ENCODE measurements at places on chromosomes 7 and 10.

GRCh38 chr10:113494761-113495160 lies 58.1 kb upstream of the HABP2 start:
- DNase-seq, result no peak

DNA sequence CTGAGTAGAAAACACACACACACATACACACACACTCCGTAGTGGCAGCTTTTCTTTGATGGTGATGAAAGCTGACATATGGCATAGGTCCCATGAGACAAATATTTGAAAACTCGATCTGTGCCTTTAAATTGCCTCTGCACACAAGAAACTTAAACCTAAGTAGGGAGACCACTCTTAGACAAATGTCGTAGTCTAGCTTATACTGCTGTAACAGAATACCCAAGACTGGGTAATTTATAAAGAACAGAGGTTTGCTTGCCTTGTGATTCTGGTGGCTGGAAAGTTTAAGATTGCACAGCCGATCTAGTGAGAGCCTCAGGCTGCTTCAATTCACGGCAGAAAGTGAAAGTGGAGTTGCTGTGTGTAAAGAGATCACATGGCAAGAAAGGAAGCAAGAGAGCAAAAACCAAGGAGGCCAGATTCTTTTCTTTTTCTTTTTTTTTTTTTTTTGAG lies 489.4 kb upstream of the SORCS1 start:
- DNase-seq, result no peak

DNA sequence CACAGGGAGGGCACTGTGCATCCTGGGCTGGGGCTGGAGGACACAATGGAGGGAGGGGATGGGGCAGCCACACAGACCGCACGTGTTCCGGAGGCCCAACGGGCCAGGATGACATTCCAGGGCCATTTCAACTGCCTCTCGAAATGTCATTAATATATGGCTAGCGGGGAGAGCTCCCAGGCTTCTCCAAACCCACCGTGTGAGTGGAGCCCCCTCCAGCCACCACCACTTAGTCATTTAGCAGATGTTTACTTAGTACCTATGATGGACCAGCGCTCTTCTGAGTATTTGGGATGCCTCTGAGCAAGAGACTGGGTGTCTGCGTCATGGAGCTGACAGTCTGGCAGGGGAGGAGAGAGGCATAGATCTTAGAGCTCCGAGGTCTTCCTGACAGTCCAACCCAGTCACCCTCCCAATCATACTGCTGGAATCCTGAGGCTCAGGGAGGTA lies 107.3 kb downstream of the ZMIZ1 start:
- no peak for DNase-seq

- DNase-seq, result no peak
These were observed 8.6 kb downstream of the TSPAN13 start for GRCh38 chr7:16762177-16762576.

- no peak for DNase-seq
These were observed 325.4 kb downstream of the GLRX3 start for GRCh38 chr10:130461631-130462030.

GRCh38 chr10:61735882-61736281 lies 73.2 kb downstream of the CABCOCO1 start:
- no peak for DNase-seq

- no peak for DNase-seq
These were observed 2.4 kb downstream of the ADCK2 start for GRCh38 chr7:140674899-140675701.

DNA sequence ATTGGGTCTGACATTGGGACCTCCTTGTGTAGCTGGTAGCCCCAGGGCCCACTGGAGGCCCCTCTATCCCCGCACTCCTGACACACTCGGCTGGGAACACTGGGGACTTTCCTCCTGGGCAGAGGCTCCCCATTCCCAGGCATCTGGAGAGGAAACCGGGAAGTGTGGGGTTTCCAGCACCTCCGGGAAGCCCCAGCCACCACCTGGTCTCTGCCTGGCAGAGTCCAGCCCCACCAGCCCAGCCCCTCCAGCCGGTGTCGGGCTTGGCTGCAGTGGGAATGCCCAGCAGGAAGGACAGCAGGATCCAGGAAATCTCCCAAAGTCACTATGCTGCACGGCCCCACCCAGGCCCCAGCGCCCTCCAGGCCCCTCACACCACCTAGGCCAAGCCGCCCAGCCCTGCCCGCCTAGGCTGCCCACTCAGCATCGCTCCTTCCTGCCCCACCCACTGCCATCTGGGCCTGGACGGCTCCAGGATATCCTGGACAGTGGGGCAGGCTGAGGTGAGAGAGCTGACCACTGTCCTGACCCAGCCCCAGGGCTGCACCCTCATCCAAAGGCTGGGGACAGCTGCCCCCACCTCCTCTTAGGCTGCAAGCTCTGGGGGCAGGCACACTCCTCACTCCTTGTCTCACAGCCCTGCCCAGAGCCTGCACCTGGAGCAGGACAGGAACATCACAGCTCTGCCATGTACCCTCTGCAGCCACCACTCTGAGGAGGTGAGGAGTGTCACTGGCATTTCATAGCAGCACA lies 11.8 kb downstream of the RASGEF1A start:
- DNase-seq, result no peak

GRCh38 chr7:117395743-117396142 lies 31.6 kb downstream of the ASZ1 start:
- no peak for DNase-seq

- DNase-seq, result no peak
These were observed 23.5 kb downstream of the ADK start for GRCh38 chr10:74174521-74174920.

DNA sequence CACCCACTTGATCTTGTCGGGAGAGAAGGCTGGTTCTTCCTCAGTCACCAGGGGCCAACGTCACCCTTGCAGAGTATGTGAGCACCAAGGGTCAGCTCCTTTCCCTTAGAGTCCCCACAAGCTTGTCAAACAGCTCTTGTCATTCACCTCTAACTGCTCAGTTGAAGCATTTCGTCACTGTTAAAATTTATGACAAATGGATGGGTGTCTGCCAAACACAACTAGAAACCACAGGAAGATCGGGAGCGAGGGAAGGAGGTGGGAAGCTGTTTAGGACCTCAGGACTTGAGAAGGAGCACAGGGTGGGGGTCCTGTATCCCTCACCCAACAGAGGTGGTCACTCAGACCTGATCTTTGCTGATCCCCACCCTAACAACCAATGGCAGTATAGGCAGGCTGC lies 373.3 kb upstream of the IGFBP3 start:
- DNase-seq, result no peak

DNA sequence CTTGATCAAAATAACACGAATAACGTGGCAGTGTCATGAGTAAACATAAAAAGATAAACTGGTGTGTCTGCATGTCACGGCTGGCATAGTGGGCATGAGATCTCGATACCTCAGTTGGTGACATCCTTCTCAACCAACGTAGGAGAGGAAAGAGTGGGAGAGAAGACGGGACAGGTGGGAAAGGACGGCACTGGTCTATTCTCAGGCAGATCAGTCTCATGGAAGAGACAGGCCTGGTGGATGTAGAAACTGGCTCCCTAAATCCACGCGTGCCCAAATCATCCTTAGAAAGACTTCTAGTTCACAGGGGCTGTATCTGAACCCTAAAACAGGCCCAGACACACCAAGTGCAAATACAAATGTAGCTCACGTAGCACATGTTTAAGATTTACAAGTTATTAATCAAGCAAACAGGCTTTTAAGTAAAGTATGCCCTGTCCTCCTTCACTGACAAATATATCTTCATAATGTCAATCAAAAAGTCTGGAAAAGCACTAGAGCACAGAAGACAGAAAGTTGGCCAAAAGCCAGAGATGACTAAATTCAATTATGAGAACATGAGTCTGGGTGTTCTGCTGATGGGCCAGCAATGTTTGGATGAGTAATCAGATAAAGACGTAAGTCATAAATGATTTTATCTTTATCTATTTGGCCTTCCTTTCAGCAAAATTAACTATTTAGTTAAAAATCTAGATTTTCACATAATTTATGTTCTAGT lies 56.3 kb downstream of the SFMBT2 start:
- no peak for DNase-seq

DNA sequence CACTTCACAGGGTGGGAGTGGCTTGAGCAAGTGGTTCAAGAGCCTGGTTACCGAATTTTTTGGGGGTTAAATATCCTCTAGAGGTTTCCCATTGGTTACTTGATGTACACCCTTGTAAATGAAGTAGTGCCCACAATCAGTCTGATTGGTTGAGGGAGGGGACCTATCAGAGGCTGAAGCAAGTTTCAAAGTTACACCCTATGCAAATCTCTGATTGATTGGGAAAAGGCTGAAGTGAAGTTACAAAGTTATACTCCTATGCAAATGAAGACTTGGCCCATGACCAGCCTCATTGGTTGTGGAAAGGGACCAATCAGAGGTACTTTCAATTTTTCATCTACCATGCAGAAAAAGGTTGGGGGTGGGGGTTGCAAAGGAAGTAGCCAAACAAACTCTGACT lies 34.7 kb downstream of the UBE2D4 start:
- no peak for DNase-seq

GRCh38 chr7:139960157-139960556 lies 102.6 kb downstream of the PARP12 start:
- no peak for DNase-seq

GRCh38 chr7:114819616-114820362 lies 102.1 kb upstream of the MDFIC start:
- DNase-seq, result no peak

- DNase-seq, result no peak
These were observed 296.7 kb upstream of the GNAI1 start for GRCh38 chr7:79837915-79838314.

DNA sequence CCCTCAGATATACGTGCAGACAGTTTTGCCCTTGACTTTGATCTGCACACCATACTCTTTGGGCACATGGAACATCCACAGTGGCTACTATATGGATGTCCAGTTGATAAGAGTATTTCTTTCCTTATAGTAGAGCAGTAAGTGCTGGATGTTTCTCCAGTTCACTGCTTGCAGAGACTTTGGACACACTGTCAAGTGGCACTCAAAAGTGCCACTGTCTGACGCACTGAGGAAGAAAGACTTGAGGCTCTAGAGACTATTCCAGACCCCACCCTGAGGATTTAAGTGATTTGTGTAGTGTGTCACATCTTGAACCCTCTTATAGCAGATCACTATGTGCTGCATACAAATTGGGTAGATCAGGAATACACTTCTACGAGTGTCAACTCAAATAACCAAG lies 179.1 kb downstream of the GNAI1 start:
- DNase-seq, result no peak

DNA sequence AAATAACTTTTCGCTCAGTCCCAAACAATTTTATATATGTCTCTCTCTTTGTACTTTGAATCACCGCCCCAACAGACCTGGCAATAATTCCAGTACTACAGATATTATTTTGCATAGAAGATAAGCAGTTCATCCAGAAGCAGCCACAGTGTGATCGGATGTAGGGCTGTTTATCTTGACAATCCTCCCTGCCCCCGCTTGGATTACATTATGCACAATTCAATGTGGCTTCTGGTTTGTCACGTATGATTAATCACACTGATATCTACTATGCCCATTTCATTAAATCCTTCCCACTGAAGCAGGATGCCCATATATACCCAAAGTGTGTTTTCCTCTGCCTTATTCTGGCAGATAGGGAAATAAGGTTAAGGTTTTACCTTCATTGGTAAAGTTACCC lies 115.2 kb downstream of the PDE1C start:
- no peak for DNase-seq

DNA sequence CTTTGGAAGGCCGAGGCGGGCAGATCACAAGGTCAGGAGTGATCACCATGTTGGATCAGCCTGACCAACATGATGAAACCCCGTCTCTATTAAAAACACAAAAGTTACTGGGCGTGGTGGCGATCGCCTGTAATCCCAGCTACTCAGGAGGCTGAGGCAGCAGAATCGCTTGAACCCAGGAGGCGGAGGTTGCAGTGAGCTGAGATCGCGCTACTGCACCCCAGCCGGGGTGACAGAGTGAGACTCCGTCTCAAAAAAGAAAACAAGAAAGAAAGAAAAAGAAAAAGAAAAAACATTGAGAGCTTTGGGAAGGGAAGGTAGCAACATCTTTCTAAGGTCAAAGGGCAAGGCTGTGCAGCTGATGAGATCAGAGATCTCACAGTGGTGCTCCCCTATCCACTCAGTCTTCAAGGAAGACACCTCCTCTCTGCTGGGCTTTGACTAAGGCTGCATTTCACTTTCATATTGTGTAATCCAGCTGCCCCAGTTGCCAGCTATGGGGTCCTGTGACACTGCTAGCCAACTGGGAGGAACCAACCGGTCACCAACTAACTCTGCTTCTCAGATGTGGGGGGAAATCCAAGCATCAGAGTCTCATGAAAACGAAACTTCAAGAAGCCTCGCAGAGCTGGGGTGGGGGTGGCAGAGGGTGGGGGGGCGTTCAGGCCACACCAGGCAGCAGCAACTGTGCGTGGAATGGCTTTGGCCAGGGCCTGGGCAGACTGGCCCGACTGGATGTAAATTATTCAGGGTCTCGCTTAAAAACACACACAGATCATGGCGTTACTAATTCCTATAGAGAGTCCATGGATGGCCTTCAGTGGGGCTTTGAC lies 1.5 kb downstream of the IL15RA start:
- no peak for DNase-seq

DNA sequence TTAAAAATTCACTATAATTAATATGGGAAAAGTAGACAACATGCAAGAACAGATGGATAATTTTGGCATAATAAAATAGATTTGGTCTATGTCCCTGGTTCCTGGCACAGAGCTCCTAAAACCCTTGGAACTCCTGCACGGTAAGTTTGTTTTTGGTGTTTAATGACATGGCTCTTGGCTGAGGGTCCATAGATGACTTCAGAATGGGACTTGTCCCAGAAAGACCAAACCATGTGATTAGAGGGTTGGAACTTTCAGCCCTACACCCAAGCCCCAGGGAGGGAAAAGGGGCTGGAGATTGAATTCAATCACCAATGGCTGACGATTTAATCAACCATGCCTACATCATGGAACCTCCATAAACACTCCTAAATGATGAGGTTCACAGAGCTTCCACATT lies 12.6 kb upstream of the GSDME start:
- no peak for DNase-seq

GRCh38 chr7:157570531-157571200 lies 233.9 kb downstream of the DNAJB6 start:
- no peak for DNase-seq

DNA sequence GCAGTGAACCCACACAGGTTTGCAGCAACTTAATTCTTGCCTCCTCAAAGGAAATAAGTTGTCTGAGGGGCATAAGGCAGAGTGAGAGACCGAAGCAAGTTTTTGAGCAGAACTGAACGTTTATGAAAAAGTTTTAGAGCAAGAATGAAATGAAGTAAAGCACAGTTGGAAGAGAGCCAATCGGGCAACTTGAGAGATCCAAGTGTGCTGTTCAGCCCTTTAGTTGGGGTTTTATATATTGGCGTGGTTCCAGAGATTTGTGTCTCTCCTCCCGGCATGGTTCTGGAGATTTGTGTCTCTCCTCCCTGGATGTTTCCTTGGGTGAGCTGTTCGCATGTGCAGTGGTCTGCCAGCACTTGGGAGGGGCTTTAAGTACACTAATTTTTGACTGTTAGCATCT lies 141.4 kb upstream of the DGKB start:
- no peak for DNase-seq

- DNase-seq, result no peak
These were observed 45.0 kb downstream of the TMEM106B start for GRCh38 chr7:12256090-12256489.

DNA sequence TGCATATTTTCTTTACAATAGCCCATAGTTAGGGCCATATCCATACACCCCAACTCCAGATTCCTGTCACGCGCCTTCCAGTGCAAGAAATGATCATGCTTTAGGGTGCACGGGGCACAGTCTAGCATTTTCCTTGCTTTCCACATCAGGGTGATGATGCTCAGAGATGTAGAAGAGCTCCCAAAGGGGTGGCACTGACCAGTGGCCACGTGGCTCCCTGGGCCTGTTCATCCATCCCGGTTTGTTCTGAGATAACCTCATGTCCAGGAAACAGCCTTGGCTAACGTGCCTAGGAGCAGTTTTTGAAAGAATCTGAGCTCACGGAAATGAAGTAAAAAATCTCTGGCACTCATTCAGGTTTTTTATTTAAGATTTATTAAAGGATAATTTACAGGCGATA lies 139.3 kb downstream of the GALNT17 start:
- peak; percentile 28 for DNase-seq

Data from ovary (tissue), 10 donors.